T-helper 17 cell (primary cell): ENCODE measurements at places on chromosomes 2 and 18.

GRCh38 chr2:152022090-152022489, 76.8 kb downstream of the CACNB4 start:
- DNase-seq = no peak

DNA sequence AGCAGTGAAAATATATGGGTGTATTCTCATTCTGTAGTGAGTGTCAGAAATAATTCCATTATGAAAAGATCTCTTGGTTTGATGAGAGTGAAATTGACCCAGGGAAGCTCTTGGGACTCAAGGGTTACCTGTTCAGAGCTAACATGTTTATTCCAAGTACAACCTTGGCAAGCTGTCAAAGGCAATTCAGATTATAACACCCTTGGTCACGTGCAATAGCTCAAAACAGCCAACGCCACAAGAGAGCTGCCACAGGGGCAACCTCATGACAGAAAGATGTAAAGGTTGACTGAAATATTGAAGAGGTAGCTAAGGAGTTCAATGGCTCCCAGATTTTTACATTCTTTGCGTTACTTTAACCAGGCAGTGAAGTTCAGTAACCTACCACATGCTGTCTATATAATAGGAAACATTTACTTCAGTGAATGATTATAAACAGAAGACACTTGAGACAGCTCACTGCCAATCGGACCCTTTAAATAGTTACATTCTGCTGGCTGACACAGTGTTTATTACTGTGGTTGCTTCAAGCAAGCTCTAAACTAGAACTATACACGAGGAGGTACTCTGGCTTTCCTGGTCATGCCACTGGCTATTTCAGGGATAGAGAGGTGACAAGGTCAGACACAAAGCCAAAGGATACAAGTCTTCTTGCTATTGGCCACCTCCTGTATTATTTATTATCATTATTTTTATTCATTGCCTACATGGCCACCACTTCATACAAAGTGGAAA, 187.3 kb downstream of the PID1 start:
- no peak for DNase-seq

DNA sequence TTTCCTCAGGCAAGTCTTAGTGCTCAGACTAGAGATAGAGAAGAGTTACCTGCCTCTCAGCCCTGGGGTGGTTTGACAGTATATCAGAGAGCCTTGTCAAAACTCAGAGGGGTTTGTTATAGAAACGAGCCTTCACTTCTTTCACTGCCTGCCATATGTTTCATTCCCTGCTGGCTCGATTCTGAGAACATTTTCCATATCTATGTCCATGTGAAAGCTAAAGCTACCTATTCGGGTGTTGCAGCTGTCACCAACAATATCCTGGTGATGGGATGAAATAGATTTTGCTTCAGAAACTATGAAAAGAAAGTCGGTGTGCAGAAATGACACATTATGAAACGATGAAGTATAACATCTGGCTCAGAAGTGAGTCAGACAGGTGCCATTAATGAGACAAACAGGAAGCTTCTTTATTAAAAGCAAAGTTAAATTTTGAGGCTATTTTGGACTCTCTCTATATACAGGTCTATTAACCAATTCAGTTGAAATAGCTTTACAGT, 56.1 kb upstream of the TANK start:
- no peak for DNase-seq

GRCh38 chr2:183164650-183165015, 40.4 kb downstream of the NUP35 start:
- no peak for DNase-seq

DNA sequence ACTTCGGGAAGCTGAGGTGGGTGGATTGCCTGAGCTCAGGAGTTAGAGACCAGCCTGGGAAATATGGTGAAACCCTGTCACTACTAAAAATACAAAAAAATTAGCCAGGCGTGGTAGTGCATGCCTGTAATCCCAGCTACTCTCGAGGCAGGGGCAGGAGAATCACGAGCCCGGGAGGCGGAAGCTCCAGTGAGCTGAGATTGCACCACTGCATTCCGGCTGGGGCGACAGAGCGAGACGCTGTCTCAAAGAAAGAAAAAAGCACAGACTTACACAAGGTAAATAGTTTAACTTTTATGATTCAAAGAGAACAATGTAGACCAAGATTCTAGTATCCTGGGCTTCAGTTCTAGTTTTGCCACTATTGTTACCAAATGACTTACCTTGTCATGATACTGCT, 37.4 kb downstream of the NCKAP1 start:
- DNase-seq = no peak

- DNase-seq = no peak
These were observed 490.7 kb downstream of the NUP35 start for GRCh38 chr2:183614799-183615435.

- DNase-seq = no peak
These were observed 58.3 kb downstream of the MTCL1 start for GRCh38 chr18:8763611-8764010.

- no peak for DNase-seq
These were observed 94.6 kb downstream of the CDC42EP3 start for GRCh38 chr2:37576831-37577230.

GRCh38 chr2:186590759-186591505, 1.1 kb downstream of the ITGAV start:
- no peak for DNase-seq

DNA sequence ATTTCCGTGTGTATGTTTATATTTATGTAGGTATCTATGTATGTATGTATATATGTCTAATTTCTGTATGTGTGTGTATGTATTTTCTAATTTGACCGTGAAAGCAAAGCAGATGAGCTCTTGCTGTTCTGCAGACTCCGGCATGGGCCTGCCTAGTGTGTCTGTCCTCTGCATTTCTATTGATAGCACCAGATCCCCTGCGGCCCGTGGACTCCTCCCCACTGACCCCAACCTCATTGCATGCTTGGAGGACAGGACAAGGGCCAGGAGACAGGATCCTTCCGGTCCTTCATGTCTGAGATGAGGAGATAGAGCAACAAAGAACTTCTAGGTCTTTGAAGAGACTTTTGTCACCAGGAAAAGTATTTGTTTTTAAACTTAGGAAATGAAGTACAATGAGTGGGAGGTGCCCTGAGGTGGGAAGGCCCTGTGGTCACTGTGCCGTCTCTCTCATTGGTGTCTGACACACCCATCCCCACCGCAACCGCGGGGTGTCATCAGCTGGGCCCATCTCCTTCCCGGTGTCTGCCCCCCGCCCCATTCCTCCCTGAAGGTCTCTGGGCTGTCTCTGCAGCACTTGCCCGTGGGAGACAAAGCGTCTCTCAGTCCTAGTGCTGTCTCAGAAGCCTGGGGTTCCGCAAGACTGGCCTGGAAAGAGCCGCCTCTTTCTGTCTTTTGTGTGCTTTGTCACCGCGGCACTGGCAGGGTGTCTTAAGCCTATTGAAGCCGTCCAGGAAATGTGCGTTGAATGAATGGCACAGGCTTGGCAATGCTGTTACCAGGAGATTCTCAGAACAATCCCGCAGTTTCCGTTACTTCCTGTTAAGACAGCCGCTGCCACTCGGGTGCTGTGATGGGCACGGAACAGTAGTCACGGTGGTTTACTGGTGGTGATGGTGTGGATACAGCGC, 216.4 kb downstream of the AGAP1 start:
- DNase-seq = no peak

- DNase-seq = no peak
These were observed 947 bp downstream of the ZEB2 start for GRCh38 chr2:144518748-144519596.

GRCh38 chr2:29714333-29714732, 207.1 kb downstream of the ALK start:
- DNase-seq = no peak

DNA sequence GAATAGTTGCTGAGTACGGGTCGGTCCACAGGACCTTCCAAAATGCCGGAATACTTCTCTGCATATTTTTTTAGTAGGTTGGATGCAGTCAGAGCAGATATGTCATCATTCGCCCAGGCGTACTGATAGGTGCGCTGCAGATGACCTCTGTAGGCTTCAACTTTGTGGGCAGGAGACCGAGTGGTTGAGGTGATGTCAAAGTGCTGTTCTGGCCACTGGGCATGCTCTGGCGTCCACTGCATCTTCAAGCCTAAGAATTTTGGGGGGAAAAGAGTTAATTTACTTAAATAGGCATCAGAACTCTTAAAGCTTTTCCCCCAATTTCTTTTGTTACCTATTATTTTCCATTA, 124.3 kb downstream of the FIGN start:
- no peak for DNase-seq

- no peak for DNase-seq
These were observed 182.6 kb upstream of the THSD7B start for GRCh38 chr2:136582628-136583205.

- no peak for DNase-seq
These were observed 16.1 kb upstream of the PUM2 start for GRCh38 chr2:20366672-20367116.

DNA sequence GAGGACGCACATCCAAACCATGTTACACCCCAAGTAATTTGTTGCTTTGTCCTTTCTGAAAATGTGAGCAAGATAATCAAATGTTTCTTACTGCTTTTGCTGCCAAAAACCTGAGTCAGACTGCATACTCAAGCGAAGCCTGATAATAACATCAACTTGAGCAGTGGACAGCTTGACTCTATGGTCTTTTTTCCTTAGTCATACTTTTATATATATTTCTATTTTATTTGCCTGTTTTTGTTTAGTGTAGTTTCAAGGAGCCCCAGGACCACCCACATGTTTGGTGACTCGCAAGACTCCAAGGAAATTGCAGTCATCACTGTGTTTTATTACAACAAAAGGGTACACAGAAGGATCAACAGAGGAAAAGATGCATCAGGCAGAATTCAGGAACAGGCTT, 688.4 kb upstream of the PIK3C3 start:
- DNase-seq = no peak

DNA sequence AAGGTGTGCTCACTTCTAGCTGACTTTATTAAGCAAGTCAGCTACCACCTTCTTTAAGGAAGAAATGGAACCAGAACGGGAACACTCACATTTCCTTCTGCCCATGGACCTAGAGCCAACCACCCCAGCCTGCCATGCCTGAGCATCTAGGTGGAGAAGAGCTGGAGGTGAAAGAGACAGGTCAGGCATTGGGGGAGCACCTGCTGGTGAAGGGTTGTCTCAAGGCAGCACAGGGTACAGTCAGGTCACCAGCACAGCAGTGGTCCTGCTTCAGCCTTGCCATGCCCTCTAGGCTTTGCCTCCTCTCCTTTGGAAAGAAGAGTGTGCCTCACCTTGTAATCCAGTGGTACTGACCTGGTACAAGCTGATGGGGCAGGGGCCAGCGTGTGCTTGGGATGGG, 107.9 kb downstream of the KCNF1 start:
- DNase-seq = no peak

- DNase-seq = no peak
These were observed 24.9 kb upstream of the C1GALT1C1L start for GRCh38 chr2:43701111-43701510.
